Fibroblast of villous mesenchyme (primary cell): ENCODE measurements at places on chromosomes 12 and 14. TPM values are rescaled to one million over a fixed set of nuclear protein-coding genes. Genes with fewer than 3 reads are reported as not detected.

DNA sequence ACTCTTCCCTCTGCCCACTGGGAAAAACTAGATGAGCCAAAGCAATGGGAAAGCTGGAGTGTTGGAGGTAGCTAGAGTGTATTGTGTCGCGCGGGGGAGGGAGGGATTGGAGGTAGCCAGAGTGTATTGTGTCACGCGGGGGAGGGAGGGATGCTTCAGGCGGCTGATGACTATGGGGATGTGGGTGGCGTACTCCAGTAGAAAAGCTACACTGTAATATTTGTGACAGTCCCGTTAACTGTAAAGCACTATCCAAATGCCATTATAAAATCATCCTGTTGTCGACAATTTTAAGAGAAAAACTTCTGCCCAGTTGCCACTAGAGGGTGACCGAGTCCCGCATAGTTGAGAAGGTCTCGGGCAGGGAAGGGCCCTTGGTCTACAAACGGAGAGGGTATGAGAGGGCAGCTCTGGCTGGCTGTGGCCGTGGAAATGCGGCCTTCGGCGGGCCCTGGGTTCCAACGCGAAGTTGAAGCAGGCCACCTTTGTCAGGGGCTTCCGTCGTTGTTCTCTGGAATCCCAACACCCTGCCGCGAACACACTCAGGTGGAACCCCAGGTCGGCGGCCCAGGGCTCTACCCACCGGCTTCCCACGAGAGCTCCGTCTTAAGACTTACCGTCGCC lies 15.1 kb upstream of the PLEK2 start:
- DNase-seq: peak; percentile 82

DNA sequence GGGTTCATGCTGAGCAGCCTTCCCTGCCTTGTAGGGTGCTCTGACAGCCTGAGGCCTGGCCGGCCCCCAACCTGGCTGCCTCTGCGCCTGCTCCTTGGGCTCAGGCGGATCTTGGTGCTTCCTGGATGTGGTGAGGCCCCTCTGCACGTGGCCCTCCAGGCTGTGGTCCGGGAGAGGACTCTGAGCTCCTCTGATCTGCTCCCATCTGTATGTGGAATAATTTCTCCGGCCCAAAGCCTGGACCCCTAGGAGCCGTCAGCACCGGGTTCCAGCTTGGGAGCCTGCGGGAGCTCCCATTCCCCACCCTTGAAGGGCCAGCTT lies 21.3 kb upstream of the EIF2B2 start:
- no peak for DNase-seq

MIS18BP1 gene
- 30.3 and 40.6 TPM in 2 replicates for total RNA-seq

CEBPE gene
- total RNA-seq: not detected in 2 replicates

DNA sequence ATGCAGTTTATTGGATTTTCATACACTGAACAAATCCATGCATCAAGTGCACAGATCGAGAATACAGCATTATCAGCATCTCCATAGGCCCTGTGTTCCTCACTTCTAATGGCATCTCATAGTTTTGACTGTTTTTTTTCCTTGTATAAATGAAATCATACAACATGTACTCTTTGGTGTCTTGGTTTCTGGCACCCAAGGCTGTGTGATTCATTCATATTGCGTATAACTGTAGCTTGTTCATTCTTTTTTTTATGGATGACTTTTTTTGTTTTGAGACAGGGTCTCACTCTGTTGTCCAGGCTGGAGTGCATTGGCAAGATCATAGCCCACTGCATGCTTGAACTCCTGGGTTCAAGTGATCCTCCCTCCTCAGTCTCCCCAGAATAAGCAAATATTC lies 14.3 kb downstream of the RASSF8 start:
- peak; percentile 26 for DNase-seq

DNA sequence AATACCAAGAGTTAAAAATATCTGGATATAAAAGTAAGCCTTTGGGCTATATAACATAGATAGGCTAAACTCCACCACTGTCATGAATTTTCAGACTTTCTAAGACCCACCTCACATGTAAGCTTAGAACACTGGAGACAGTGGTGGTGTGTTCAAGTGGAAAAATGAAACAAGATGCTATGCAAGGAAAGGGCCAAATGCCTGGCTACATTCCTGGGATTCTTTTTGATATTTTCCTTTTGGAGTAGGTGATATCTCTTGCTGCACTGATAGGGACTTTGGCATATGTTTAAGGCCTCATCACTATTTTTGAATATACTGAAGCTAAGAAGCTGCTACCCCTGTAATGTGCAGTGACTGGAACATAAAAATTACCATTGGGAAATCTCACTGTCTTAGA lies 341.3 kb downstream of the SLC16A7 start:
- DNase-seq: no peak

IAPP gene
- not detected in 2 replicates for total RNA-seq

- DNase-seq: peak; percentile 21
Observed at GRCh38 chr12:5789469-5789968, 155.5 kb downstream of the ANO2 start.

DNA sequence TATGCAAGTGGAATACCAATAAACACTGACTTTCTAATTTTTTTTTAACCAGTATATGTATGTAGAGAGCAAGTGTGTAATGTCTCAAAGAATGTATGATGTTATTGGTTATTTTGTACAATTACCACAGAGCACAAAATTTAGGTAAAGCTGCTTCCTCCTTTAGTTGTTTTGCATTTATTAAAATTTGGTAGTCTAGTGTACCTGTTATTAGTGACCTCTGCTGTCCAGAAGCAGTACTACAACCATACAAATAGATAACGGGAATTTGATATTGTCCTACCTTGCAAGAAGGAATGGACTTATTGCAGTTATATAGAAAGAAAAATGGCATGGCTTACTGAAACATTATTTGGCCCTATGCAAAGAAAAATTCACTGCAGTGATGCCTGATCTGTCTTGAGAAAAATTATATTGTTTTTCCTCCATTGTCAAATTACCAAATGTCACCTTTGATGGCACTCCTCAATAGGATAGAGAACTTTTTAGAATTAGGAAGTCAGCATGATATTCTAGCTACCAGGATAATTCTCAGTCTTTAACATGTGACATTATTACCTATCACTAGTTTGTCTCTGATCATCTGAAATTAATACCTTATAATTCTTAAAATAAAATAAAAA lies 153.9 kb upstream of the RMST start:
- peak; percentile 61 for DNase-seq

SOAT2 gene
- total RNA-seq: not detected in 2 replicates

DNA sequence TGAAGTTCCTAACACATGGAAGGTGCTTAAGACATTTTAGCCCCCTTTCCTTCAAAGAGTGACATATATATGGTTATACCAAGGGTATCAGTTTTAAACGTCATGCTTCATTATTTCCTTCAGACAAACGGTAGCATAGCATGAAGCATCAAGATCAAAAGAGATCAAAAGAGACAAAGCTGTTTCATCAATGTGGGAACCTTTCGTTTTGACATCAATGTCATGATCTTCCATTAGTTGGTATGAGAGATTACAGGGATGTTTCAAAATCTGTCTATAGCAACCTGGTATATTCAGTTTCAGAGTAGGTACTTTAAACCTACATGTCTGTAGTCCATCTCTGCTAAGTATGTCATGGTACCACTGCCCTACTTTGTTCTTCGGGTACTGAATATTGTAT lies 28.3 kb downstream of the PUS7L start:
- no peak for DNase-seq

- DNase-seq: peak; percentile 51
Observed at GRCh38 chr14:101235335-101236103, 325.8 kb upstream of the DIO3 start.

GDF11 gene
- total RNA-seq: 3.9 and 6.5 TPM in 2 replicates

GRCh38 chr12:123035841-123036240 lies 55.4 kb downstream of the ARL6IP4 start:
- no peak for DNase-seq

- DNase-seq: no peak
Observed at GRCh38 chr14:77309131-77309530, 11.6 kb downstream of the POMT2 start.

- no peak for DNase-seq
Observed at GRCh38 chr12:31928246-31929026, 30.8 kb upstream of the RESF1 start.

KRT2 gene
- not detected in 2 replicates for total RNA-seq

FUT8 gene
- total RNA-seq: 95.3 and 120 TPM in 2 replicates

- DNase-seq: no peak
Observed at GRCh38 chr14:52741865-52742264, 11.9 kb downstream of the STYX start.

KRT77 gene
- total RNA-seq: not detected in 2 replicates

DNA sequence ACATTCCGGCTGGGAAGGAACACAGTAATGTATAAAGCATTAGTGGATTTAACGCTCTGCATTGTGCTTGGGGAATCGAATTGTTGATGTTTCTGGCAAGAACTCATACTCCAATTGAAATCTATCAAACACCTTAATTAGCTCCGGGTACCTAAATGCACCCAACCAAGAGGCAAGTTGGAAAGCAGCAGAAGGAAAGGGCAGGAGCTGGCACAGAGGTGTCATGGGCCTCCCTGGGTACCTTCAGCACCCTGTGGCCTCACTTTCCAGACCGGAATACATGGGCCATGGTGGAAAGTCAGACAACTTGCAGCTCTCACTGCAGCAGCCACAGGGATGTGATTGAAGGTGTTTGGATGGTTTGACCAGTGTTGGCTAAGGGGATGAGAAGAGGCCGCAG lies 6.8 kb upstream of the BCL11B start:
- no peak for DNase-seq

DNA sequence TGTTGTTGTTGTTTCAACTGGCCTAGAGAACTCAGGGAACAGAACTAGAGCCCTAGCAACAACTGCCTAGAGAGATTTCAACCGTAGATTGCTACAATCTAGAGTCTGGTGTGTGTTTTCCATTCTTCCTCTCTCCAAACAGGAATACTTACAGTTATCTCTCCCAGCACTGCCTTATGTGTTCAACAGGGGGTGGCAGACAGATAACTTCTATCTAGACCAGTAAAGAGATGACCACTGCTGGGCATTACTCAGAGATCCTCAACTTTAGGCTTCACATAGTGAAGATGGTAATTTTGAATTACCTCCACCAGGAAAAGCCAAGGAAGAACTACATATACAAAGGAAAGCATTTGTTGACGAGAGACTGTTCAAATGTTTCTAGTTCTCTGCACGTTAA lies 4.8 kb downstream of the TXNDC16 start:
- DNase-seq: no peak

GRCh38 chr14:75158843-75159614 lies 17.4 kb downstream of the TMED10 start:
- DNase-seq: no peak

- DNase-seq: no peak
Observed at GRCh38 chr12:87794854-87795253, 234.3 kb downstream of the C12orf50 start.

TAMALIN gene
- 2.2 and 7.7 TPM in 2 replicates for total RNA-seq

GRCh38 chr12:84397263-84397662 lies 515.3 kb downstream of the SLC6A15 start:
- DNase-seq: peak; percentile 1

GRCh38 chr12:115570069-115570777 lies 707.3 kb downstream of the MED13L start:
- peak; percentile 1 for DNase-seq

DNA sequence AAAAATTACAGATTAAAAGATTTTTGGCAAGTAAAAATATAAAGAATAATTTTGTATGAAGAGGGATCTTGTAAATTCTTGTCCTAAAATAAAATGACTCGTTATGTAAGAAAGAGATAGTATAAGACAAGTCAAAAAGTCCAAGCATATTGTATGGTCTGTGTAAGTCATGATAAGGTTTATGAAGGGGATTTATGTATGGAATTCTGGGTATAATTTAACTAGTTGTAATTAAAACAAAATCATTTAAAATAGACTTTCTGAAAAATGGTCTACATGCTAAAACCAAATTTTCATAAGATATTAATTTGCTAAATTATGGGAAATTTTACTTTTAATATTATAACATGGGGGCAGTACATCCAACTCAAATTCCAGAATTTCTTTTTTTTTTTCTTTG lies 17.6 kb upstream of the PEX5 start:
- no peak for DNase-seq

NR1H4 gene
- total RNA-seq: under 0.01 TPM in 1 of 2 replicates, not detected in the other

DNA sequence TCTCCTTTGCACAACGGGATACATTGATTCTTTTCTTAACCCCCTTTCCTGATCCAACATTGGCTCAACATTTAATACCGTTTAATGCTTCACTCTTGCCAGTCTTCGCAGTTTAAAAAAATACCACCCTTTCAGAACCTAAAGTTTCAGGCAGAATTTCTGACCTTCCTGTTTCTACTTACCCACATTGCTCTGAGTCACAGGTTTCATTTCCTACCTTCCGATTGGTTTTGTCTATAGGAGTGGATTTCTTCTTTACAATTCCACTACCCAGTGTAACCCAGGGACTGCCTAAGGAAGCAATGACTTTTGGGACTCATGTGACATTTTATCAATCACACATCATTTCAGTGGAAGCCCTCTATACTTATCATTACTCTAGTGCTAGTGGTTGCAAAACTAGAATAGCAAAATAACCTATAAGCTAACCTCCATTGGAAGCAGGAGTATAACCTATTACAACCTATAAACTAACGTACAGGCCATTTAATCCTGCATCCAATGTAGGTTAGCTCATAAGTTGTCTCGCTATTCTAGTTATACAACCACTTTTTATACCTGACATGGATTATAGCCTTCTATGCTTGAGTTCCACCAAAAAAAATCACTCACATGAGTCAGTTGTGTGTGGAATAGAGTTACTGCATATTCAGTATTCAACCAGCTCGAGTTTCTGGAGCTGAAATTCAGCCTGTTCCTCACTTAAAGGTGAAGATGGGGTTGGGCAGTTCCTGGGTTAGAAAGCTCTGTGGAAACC lies 64.9 kb upstream of the KITLG start:
- DNase-seq: no peak

DNA sequence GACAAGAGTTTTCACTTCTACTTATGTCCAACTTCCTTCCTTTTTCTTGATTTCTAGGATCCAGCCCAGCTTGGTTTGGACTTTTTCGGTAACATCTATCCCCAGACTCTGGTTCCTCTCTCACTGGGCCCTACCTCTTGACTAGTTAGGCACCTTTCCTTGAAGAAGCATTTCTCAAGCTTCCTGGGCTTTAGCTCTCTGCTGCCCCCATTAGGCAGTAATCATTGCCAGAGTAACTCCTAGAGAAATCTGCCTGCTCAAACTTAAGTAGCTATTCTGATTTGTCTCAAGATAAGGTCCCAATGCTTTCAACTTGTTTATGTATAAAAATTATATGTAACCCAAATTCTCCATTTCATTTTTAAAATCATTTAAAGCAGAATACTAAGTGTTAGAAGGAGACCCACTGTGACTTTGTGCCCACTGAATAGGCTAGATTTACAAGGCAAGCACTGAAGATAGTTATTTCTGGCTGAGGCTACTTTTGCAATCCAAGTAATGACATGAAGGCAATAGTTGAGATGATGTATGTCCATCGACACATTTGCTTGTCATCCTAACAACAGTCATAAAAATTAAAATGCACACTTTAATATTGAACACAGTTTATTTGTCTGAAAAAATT lies 275.0 kb upstream of the G2E3 start:
- DNase-seq: peak; percentile 48

GARIN6 gene
- total RNA-seq: not detected in 2 replicates

GRCh38 chr14:23877538-23878180 lies 75.9 kb upstream of the DHRS4 start:
- DNase-seq: no peak
